D341Med (cell line): ENCODE measurements at places on chromosomes 7 and 10.
A peak's percentile ranks its signal among the peaks of the same experiment; 100 is the strongest.

DNA sequence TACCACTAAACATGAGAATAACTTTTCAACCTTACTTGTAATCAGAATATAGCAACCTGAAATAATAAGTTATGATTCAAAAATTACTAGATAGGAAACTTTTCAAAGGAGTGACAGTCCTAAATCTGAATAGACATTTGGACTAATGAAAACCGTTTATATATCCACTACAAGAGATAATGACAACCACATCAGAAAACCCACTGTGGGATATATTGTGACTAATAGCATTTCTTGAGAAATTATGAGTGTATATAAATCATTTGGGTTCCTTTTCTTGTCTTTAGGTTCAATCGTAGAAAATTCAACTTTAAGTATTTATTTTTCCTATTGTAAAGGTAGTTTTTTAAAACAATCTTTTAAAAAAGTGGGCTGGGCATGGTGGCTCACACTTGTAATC is 170.2 kb upstream of the PRSS58 start:
- DNase-seq = no peak

- DNase-seq = no peak
These were observed 2.3 kb downstream of the TM9SF3 start for GRCh38 chr10:96584474-96584873.

DNA sequence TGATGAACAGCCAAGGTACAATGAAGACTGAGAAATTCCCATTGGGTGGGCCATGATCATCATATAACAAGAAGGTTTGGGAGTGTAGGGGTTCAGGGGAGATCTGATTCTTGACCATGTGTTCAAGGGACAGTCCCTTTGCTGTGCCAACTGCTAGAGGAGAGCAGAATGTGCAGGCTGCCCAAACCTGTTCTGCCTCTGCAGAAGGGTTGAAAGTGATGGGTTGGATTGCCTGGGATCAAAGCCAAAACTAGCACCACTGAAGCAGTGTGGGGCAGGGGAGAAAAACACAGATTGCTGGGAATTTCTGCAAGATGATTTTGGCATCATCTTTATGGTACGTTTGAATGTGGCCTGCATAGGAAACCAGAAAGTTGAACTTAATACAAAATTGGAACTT is 303.9 kb downstream of the OTUD1 start:
- DNase-seq = no peak

- DNase-seq = peak; percentile 55
These were observed 284.4 kb downstream of the IPMK start for GRCh38 chr10:57983281-57983791.

DNA sequence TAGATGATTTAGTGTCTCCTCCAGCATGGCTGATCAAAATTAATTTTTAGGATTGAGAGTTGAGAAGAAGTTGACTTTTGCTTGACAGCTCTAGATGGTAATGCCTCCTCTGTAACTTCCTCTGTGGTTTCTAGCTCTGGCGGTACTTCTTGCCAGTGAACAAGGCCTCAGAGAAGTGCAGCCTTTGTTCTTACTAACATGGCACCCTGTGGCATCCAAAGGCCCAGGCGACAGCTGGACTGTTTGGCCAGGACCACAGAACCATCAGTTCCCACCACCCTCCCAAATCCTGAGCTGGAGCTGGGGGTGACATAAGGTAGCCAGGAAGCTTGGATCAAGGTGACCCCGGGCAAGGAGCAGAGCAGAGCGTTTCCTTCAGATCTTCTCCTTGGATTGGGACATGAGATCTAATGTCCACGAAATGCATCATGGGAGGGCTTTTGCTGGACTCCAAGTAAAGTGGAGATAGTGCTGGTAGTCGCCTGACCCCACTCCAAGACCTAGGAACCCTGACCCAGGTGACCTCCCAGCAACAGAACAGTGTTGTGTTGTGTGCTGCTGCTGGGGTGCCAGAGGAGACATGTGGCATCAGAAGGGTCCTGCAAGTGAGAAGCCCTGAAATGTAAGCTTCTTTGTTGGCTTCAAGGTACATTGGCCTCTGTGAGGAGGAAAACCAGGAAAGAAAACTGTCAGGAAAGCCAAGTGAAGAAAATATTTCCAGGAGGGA is 41.8 kb downstream of the APBB1IP start:
- DNase-seq = no peak

GRCh38 chr10:67471022-67471421 is 225.0 kb downstream of the CTNNA3 start:
- DNase-seq = no peak

GRCh38 chr10:126218174-126218573 is 170.1 kb downstream of the ADAM12 start:
- no peak for DNase-seq

GRCh38 chr10:125011171-125011925 is 69.4 kb downstream of the ZRANB1 start:
- DNase-seq = no peak

- no peak for DNase-seq
These were observed 36.0 kb downstream of the EZH2 start for GRCh38 chr7:148847815-148848734.
